ENCODE measurements at places on chromosomes 1 and 21. TPM values are rescaled to one million over a fixed set of nuclear protein-coding genes. Genes with fewer than 3 reads are reported as not detected.

DNA sequence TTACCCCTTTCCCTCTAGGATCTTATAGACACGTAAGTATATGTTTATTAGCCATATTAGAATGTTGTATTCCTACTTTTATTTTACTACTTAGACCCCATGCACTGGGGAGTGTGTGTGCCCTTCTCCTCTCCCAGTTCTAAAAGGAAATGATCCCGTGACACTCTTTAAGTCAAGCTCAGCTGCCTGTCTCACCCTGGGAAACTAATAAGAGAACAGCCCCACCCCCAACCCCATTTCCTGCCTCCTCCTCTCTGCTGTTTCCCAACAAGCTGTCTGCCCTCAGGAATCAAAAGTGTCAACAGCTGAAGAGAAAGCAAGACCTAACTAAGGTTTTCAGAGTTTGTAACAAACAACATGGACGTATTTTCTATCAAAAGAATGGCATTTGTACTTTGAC, 92.6 kb upstream of the VAV3 start:
- no peak overlapping the region for H3K4me3 ChIP-seq
- H3K27me3 ChIP-seq = no peaks in the 10 kb centered on the region
- no peak for DNase-seq

DNA sequence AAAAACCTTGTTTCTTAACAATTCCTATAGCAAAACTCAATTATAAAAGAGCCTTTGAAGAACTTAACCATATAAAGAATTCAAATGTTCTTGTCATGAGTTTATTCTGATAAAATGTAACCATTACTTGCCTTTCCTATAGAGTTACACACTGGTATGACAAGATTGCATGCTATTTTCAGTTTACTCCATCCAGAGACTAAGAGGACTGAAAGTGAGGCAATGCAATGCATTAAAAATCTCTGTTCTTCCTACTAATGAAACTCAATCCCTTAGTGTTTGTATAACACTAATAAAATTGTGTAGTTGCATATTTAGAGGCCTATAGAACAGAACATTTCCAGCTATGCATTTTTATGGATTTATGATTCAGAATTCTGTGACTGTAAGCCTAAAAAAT, 88.1 kb downstream of the COP1 start:
- no peak overlapping the region for H3K27ac ChIP-seq
- no peak for DNase-seq
- H3K27me3 ChIP-seq = no peaks in the 10 kb centered on the region
- no peak overlapping the region for H3K4me3 ChIP-seq

GRCh38 chr1:47433477-47434050, 4.3 kb upstream of the FOXD2 start:
- H3K27me3 ChIP-seq = peaks cover 7% of the 10 kb centered on the region
- peak overlapping the region; percentile 56 for H3K4me3 ChIP-seq
- peaks cover 24% of the 10 kb centered on the region for H3K4me1 ChIP-seq

GRCh38 chr1:7002728-7003127, 217.5 kb downstream of the CAMTA1 start:
- H3K27ac ChIP-seq = no peak overlapping the region
- H3K4me3 ChIP-seq = no peak overlapping the region

DNA sequence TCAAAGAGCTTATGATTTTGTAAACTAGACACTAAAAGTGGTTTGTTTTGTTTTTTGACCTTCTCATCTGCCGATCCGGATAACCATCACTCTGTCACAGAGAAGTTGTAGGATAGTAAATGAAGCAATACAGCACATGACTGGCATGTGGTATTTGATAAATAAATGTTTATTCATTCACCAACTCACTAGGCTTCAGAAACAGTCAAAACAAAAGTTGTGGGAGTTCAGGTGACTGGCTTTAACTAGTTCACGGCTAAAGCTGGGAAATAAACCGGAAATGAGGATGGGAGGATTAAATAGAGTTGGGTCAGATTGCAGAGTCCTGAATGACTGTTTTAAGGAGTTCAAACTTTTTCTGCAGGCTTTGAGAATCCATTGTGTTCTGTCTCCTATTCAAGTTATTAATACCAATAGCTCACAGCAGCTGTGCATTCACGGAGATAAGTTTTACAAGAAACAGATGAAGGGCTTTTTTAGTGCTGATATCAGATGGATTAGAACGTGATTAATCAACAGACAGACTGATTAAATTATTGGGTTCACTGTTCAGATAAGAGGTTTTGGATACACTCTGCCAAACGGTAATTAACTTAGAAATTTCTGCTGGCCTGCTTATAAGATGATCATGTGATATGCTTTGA, 463.3 kb downstream of the DPYD start:
- H3K36me3 ChIP-seq = no peaks in the 10 kb centered on the region
- DNase-seq = no peak
- H3K4me1 ChIP-seq = no peaks in the 10 kb centered on the region
- H3K4me3 ChIP-seq = no peak overlapping the region

DNA sequence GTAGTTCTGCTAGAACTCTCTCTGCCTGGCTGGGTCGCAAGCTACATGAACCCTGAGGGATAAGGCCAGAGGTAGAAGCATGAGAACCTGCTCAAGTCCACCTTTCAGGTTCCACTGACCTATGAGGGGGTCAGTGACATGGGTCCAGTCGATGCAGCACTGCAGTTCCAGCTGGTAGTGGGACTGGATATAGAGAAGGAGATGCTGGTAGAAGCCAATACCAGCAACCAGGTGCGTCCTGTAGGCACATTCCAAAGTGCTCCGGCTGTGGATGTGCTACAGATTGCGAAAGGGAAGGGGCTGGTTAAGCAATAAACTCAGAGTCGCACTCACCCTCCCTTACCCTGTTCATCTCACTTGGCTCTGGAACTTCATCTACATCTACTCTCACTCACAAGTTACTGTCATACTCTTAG, 5.7 kb downstream of the SMG5 start:
- H3K27me3 ChIP-seq = no peaks in the 10 kb centered on the region
- H3K4me3 ChIP-seq = no peak overlapping the region
- peaks cover 18% of the 10 kb centered on the region for H3K4me1 ChIP-seq
- peak overlapping the region; percentile 17 for H3K27ac ChIP-seq
- H3K36me3 ChIP-seq = peaks cover 69% of the 10 kb centered on the region
- DNase-seq = no peak

DNA sequence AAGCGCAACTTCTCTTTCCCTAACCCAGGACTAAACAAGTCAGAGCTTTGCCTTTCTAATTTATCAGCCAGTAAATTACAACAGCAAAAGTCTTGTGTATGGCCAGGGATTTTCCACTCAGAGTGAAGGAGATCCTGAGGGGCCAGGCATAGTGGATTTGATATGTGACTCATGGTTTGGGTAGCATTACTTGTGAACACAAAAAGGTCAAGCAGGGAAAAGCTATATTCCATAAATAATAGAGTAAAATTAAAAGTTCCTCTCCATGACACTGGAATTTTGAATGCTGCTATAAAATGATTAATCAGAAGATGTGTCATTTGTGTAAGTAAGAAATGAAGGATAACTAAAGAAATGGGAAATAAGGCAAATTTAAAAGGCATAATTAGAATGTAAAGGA, 284.8 kb downstream of the HLX start:
- no peaks in the 10 kb centered on the region for H3K36me3 ChIP-seq
- H3K27me3 ChIP-seq = no peaks in the 10 kb centered on the region
- peaks cover 30% of the 10 kb centered on the region for H3K4me1 ChIP-seq
- H3K27ac ChIP-seq = no peak overlapping the region

DNA sequence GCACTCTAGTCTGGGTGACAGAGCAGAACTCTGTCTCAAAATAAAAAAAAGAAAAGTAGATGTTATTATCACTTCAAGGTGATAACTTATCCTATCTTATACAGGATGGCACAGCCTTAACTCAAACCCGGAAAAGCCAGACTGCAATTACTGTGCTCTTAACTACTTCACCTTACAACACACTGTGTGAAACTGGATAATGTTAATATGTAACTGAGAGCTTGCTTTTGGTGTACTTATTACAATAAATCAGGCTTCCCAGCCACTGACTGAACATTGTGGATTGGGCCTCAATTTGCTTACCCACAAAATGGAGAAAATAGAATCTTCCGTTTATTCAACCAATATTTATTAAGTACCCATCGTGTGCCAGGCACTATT, 1.4 kb downstream of the ORC1 start:
- H3K4me1 ChIP-seq = peaks cover 15% of the 10 kb centered on the region
- peak overlapping the region; percentile 83 for H3K4me3 ChIP-seq
- peak overlapping the region; percentile 97 for H3K27ac ChIP-seq
- H3K36me3 ChIP-seq = peaks cover 12% of the 10 kb centered on the region
- peak; percentile 8 for DNase-seq
- no peaks in the 10 kb centered on the region for H3K27me3 ChIP-seq

DNA sequence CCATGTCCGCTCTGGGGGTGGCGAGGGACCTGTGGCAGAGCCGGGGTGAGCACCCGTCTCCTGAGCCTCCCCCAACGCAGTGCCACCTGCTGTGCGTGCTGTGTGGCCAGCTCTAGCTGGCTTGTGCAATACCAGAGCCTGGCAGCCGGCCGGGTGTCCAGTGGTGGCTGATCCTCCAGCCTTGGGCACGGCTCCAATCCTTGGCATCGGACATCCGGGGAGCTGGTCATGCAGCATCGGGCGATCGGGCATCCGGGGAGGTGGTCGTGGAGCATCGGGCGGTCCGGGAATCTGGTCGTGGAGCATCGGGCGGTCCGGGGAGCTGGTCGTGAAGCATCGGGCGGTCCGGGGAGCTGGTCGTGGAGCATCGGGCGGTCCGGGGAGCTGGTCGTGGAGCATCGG, 8.1 kb downstream of the SLX9 start:
- no peak overlapping the region for H3K27ac ChIP-seq
- no peak overlapping the region for H3K4me3 ChIP-seq
- no peak for DNase-seq
- H3K4me1 ChIP-seq = no peaks in the 10 kb centered on the region

- peaks cover 7% of the 10 kb centered on the region for H3K27me3 ChIP-seq
- H3K36me3 ChIP-seq = no peaks in the 10 kb centered on the region
- no peak overlapping the region for H3K4me3 ChIP-seq
- H3K27ac ChIP-seq = no peak overlapping the region
- H3K4me1 ChIP-seq = peaks cover 8% of the 10 kb centered on the region
Measured at GRCh38 chr1:228862542-228863505, 127.5 kb downstream of the RHOU start.

DNA sequence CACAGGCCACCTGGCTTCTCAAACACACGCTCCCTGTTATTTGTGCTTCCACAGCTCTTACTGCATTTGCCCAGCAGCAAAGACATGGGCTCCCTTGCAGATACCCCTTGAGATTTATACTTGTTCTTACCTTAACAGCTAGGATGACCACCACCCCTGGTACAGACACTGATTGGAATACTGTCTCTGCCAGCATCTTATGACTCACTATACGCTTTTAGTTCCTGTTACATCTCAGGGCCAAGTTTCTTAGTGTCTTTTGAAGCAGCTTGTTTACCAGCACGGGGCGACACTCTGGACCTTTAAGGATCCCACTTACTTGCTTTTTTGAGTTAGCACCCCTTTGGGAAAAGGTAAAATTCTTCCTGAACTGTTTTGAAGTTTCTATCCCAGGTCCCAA, 874.8 kb downstream of the KCNT2 start:
- no peaks in the 10 kb centered on the region for H3K4me1 ChIP-seq
- no peaks in the 10 kb centered on the region for H3K36me3 ChIP-seq
- H3K27me3 ChIP-seq = no peaks in the 10 kb centered on the region
- DNase-seq = no peak
- H3K4me3 ChIP-seq = no peak overlapping the region
- H3K27ac ChIP-seq = no peak overlapping the region

GRCh38 chr1:231590453-231591198, 36.0 kb upstream of the DISC1 start:
- no peaks in the 10 kb centered on the region for H3K4me1 ChIP-seq
- peak; percentile 46 for DNase-seq
- no peaks in the 10 kb centered on the region for H3K27me3 ChIP-seq
- no peaks in the 10 kb centered on the region for H3K36me3 ChIP-seq
- H3K27ac ChIP-seq = no peak overlapping the region
- H3K4me3 ChIP-seq = no peak overlapping the region

GRCh38 chr1:70405780-70406416, 5.2 kb upstream of the CTH start:
- H3K27me3 ChIP-seq = no peaks in the 10 kb centered on the region
- no peaks in the 10 kb centered on the region for H3K36me3 ChIP-seq
- no peak overlapping the region for H3K4me3 ChIP-seq
- DNase-seq = no peak
- H3K4me1 ChIP-seq = peaks cover 3% of the 10 kb centered on the region

DNA sequence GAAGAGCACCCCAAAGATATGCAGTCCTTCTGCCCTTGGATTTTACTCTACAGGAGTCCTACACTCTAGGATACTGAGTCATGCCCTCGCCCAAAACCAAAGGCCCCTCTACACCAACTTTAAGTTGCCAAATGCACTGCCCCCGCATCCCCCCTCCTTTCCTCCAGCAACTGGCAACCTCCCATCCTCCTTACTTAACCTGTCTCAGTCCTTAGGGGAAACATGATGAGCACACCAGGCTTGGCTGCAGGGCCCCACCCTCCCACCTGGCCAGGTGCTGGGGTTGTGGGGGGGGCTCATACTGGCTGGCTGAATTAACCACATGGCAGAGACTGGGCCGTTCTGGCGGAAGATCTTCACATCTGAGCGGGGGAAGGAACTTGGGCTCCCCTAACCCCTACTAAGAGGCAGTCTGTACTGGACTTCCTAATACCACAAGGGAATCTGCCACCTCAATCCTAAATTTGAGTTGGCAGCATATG, 1.2 kb downstream of the HDGF start:
- H3K27ac ChIP-seq = peak overlapping the region; percentile 88
- H3K4me3 ChIP-seq = peak overlapping the region; percentile 85
- H3K4me1 ChIP-seq = peaks cover 54% of the 10 kb centered on the region

DNA sequence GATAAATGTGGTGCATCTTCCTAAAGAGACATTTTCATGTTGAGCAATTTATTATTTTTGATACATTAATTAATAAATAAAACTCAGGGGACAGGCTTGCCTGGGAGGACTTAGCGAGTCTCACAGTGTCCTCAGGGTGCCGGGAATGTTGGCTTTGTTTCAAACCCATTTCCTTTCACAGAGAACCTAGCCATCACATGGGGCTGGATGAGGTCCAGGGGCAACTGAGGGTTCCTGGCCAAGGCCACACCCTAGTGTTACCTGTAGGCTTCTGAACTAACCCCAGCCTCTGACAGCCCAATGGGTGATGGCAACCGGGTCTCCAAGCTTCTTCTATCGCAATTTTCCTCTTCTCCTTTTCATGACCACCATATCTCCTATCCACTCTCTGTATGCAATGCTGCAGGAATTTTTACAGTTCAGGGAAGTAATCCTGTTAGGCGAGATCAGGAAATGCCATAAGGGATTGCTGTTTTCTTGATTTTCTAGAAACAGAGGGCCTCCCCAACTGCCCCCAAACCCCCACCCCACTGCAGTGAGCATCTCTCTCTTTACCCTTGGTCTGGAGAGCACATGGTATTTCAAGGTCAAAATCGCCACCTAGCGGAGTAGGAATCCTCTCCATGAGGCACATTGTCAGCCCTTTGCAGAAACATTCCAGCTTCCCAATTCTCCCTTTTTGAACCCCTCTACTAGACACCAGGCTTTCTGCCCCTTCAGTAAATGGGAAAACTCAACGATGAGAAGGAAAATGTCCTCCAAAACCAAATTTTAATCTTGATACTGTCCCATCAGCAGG, 22.1 kb upstream of the SMYD3 start:
- H3K4me1 ChIP-seq = no peaks in the 10 kb centered on the region
- DNase-seq = no peak
- no peak overlapping the region for H3K4me3 ChIP-seq
- peaks cover 6% of the 10 kb centered on the region for H3K27me3 ChIP-seq
- no peaks in the 10 kb centered on the region for H3K36me3 ChIP-seq

GRCh38 chr1:199669916-199670315, 357.6 kb upstream of the NR5A2 start:
- no peak overlapping the region for H3K4me3 ChIP-seq
- DNase-seq = no peak
- H3K27ac ChIP-seq = no peak overlapping the region
- H3K4me1 ChIP-seq = no peaks in the 10 kb centered on the region
- no peaks in the 10 kb centered on the region for H3K27me3 ChIP-seq

The C1QA gene
- 1.1 TPM for total RNA-seq

The C1orf52 gene
- total RNA-seq = 13.0 TPM

The MMEL1 gene
- under 0.01 TPM for total RNA-seq

The OR14K1 gene
- 0.36 TPM for total RNA-seq
